ENCODE measurements at places on chromosomes 13 and 19.

GRCh38 chr19:4636151-4636717 lies 3.1 kb upstream of the TNFAIP8L1 start:
- DNase-seq: peak; percentile 54

DNA sequence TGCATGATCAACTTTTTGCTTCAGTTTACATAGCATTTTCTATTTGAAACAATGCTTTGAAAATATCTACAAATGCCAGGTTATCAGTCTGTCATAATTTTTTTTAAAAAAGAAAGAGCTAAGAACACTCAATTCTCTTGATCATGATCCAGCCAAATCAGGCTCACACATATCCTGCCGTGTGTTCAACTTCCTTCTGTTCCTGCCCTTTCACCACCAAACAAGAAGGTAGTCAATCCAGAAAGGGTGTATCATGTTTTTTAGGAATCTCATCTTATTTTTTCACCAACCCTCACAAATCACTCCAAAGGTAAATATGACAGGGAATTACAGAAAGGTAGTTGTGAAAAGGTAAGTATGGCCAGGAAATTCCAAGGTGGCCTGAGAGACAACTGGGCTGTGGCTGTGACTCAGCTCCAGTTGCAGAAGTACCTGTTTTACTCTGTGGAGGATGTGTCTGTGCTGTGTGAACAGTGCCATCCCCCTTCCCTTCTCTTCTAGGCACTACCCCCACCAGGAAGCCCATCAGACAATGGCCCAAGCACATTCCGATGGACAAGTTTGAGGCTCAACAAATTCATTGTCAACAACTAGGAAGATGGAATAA lies 138.8 kb upstream of the GJB6 start:
- no peak for DNase-seq

DNA sequence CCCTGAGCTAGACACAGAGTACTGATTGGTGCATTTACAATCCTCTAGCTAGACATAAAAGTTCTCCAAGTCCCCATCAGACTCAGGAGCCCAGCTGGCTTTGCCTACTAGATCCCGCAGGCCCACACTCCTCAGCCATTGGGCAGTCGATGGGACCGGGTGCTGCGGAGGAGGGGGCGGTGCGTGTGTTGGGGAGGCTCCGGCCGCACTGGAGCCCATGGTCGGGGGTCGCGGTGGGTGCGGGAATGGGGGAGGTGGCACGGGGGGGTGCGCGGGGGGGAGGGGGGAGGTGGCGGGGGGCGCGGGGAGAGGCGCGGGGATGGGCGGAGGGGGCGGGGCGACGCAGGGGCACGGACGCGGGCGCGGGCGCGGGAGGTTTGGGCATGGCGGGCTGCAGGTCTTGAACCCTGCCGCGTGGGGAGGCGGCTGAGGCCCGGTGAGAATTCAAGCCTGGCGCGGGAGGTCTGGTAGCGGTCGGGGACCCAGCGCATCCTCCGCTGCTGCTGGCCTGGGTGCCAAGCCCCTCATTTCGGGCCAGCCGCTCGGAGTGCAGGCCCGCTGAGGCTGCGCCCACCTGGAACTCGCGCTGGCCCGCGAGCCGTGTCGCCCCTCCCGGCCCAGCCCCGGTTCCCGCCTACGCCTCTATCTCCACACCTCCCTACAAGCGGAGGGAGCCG lies 674.1 kb downstream of the SLITRK5 start:
- no peak for DNase-seq

- DNase-seq: no peak
Observed at GRCh38 chr13:25420161-25420560, 48.4 kb downstream of the ATP8A2 start.

GRCh38 chr13:93388701-93389100 lies 162.1 kb downstream of the GPC6 start:
- DNase-seq: no peak

GRCh38 chr19:13794398-13794756 lies 866 bp upstream of the ZSWIM4 start:
- no peak for DNase-seq

DNA sequence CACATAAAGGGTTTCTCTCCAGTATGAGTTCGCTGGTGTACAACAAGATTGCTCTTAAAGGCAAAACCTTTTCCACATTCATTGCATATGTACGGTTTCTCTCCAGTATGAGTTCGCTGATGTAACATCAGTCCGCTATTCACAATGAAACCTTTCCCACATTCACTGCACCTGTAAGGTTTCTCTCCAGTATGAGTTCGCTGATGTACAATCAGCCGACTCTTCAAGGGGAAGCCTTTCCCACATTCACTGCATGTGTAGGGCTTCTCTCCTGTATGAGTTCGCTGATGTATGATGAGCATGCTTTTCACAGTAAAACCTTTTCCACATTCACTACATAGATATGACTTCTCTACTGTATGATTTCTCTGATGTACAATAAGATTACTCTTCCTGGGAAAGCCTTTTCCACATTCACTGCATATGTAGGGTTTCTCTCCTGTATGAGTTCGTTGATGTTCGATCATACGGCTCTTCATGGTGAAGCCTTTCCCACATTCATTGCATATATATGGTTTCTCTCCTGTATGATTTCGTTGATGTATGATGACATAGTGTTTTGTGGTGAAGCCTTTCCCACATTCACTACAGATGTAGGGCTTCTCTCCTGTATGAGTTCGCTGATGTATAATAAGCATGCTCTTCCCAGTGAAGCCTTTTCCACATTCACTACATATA lies 6.0 kb upstream of the ZNF614 start:
- DNase-seq: no peak

- no peak for DNase-seq
Observed at GRCh38 chr13:95630593-95630992, 13.9 kb downstream of the DZIP1 start.

DNA sequence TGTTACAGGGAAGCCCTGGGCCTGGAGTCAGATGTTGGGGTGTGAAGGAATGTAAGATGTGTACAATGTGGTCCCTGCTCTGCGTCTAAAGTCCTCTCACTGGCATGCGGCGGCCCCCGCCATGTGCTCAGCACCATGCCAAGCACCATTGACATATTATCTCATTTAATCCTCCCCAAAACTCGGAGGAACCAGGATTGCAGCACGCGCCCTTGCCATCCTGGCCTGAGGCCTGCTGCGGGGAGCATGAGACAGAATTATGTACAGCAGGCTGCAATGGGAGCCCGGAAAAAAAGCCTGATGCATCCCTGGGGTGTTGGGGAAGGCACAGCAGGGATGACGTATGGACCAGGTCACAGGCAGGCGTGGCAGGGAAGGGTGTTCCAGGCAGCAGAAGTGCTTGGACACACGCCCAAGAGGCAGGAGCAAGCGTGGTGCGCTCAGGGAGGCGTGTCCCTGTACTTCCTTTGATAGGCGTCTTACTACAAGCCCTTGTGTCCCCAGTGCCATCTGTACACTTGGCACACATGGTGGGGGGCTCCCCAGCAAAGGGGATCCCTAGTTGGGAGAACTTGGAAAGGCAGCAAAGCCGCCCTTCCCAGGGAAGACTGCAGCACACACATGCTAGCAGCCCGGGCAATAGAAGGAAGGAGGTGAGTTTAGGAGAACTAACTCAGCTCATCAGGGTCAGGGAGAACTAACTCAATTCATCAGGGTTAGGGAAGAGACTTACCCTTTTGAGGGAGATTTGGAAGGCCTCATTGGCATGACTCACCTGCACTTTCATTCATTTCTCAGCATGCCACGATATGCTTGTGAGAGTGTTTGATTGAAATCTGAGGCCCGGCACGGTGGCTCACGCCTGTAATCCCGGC lies 3.4 kb downstream of the EVI5L start:
- no peak for DNase-seq

DNA sequence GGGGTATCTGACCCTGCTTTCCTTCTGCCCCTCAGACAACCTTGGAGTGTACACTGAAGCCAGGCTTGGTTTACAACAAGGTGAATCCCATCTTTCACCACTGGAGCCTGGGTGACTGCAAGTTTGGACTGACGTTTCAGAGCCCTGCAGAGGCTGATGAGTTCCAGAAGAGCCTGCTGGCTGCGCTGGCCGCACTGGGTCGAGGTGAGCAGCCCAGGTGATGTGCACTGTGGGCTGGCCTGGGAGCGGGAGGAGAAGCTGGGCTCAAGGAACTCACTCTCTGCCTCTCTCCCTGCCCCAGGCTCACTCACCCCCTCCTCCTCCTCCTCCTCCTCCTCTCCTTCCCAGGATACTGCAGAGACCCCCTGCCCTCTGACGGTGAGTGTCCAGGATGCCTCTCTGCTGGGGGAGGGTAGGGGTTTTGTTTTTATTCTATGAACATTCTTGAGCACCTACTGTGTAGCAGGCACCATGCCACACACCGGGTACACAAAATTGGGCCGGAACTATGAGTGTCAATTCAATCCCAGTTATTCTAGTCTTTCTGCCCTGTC lies 3.5 kb downstream of the SPRED3 start:
- DNase-seq: no peak

- DNase-seq: no peak
Observed at GRCh38 chr13:73870036-73870741, 264.0 kb downstream of the KLF12 start.

- DNase-seq: no peak
Observed at GRCh38 chr13:38888309-38888708, 102.3 kb downstream of the STOML3 start.

- DNase-seq: no peak
Observed at GRCh38 chr13:86710896-86711295, 911.7 kb upstream of the SLITRK6 start.

GRCh38 chr13:113532156-113532806 lies 41.8 kb upstream of the DCUN1D2 start:
- DNase-seq: no peak

DNA sequence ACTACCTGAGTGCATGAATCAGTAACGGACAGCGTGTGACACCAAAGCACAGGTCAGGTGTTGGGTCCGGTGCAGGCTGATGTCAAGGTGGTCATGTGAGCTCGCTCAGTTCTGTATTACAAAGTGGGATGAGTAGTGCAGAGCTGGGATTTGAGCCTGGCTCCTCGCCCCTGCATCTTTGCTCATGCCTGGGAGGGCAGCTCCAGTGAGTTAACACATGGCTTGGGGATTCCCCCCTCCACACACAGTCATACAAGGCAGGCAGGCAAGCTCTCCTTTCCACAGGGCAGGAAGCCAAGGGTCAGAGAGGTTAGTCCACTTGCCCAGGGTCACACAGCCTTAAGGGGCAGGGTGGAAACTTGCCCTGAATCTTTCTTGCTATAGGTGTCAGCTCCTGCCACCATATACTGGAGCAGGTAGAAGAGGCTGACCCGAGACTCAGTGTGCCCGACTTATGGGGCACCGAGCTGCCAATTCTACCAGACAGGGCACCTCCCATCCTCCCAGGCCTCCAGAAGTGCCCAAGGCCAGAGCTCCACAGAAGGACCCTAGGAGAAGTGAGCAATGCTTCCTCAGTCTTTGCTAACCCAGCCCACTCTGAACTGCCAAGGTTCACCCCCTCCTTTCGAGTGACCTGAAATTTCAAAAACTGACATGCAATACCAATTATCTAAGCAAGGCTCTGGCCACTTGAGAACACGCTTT lies 35.4 kb downstream of the ZNF787 start:
- no peak for DNase-seq

DNA sequence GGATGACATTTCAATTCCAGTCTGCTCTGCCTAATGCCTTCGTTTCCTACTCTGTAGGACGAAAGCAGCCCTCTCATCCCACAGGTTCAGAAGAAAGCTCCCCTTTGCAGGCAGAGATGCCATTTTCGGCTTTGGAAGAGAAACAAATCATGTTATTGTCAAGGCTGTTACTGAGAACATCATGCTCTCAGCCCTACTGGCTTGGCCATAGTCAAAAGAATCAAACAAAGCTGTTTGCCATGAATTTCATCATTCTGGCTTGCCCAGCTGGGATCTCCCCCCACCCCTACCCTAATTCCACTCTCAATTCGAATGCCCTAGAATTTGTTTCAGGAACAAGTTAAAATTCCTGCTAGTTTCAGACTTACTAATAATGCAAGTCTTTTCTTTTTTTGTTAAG lies 162.3 kb upstream of the SERP2 start:
- no peak for DNase-seq

- no peak for DNase-seq
Observed at GRCh38 chr13:46866150-46866549, 30.7 kb downstream of the HTR2A start.

DNA sequence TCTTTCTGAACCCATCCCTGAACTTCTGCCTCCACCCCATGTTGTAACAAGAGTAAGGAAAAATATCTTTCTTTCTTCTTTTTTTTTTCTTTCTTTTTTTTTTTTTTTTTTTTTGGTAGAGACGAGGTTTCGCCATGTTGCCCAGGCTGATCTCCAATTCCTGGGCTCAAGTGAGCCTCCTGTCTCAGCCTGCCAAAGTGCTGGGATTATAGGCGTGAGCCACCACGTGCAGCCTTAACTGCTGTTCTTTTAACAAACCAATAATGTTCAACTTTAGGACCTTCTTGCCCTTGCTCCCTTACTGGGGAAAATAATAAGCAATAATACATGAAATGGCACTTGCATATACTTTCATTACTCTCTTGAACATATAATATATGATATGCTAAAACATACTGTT lies 19.6 kb downstream of the GPR183 start:
- DNase-seq: no peak

DNA sequence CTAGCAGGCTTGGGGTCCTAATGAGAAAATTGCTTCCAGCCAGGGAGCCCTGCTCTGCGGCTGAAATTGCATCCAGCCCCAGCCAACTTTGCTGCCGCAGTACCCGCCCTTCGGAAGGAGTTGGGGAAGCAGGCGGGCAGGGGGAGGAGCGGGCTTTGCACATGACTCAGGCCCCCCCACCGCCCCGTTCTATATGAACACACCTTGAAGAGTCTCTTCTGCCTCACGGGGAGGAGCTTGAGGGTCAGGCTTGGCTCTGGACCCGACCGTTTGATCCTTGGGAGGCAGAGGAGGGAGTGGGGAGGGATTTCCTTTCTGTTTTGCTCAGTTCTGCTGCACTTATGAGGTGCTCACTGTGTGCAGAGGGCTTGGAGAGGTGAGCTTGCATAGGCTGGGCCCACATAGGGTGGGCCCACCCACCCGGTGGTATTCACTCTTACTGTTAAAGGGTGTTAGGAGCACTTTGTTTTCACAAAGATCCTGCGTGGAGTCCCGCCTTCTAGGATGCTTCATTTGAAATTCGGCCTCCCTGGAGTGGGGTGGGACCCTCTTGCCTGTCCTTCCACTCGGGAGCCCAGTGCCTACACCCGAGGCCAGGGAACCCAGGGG lies 46.5 kb downstream of the LYL1 start:
- DNase-seq: no peak

DNA sequence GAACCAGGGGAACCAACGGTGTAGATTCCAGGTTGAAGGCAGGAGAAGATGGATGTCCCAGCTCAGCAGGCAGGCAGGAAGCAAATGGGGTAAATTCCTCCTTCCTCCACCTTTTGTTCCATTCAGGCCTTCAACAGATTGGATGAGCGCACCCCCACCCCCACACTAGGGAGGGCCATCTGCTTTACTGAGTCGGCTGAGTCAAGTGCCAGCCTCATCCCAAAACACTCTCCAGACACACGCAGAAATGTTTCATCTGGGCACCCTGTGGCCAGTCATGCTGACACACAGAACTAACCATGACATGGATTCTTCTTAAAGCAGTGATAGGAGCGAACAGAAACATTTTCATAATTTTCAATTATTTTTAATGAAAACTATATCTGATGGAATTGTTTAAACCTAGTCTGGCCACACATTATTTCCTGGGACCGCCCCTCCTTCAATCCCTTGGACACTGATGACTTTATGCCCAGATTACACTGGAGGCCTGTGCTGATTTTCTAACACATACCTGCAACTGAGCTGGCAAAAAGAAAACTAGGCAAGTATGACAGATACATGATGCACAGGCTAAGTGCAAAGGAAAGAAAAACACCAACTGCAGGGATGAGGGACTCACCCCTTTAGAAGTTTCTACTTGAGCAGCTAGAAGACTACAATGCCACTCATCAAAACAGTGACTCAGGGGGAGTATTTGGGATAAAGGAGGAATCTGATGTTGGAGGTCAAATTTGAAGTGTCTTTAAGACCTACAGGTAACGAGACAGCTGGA lies 154.2 kb downstream of the TNFRSF19 start:
- no peak for DNase-seq

Measured in effector memory CD4-positive, alpha-beta T cell (primary cell).